Stomach (tissue), 19 donors: ENCODE measurements at places on chromosomes 3 and 15. TPM values are rescaled to one million over a fixed set of nuclear protein-coding genes. Genes with fewer than 3 reads are reported as not detected.

ROBO2 gene
- total RNA-seq = 0.45 TPM

GRCh38 chr3:176785171-176785570 is 412.1 kb downstream of the TBL1XR1 start:
- no peak for DNase-seq

DNA sequence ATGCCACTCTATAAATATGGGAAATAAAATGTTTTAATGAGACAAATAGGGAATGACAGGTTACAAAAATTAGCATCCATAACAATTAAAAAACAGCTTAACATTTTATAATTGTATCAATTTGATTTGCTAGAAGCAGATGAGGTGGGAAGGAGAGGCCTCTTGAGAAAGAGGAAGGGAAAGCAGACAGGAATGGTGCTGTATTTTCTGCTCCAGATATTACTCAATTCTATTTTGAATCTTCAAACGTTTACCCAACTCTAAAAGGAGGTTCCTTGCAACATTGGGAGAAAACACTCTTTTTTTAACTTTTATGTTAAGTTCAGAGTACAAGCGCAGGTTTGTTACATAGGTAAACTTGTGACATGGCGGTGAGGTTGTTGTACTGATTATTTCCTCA is 44.9 kb upstream of the ALDH1A3 start:
- DNase-seq = no peak

DNA sequence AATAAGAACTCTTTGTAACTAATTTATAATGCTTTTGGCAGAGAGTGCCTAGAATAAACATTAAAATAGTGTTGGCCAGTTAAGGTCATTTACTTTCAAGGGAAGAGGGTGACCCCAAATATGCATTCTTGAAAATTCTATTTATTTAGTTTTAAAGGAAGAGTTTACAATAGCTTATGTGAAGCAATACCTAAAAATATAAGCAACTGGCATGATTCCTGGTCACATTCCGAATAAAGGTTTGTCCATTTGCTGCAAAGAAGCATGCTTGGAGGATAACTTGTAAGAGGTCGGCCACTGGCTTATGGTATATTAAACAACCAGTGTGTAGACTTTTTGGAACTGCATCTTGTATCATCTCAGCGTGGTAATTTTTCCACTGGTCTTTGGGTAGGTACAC is 10.2 kb downstream of the MITF start:
- no peak for DNase-seq

SERPINI2 gene
- not detected for total RNA-seq

GRCh38 chr3:106276755-106277612 is 408.2 kb upstream of the CBLB start:
- DNase-seq = no peak

- no peak for DNase-seq
Measured at GRCh38 chr3:43000387-43000786, 21.3 kb downstream of the GASK1A start.

KLF15 gene
- total RNA-seq = 4.6 TPM

MAGI1 gene
- total RNA-seq = 146 TPM

DNA sequence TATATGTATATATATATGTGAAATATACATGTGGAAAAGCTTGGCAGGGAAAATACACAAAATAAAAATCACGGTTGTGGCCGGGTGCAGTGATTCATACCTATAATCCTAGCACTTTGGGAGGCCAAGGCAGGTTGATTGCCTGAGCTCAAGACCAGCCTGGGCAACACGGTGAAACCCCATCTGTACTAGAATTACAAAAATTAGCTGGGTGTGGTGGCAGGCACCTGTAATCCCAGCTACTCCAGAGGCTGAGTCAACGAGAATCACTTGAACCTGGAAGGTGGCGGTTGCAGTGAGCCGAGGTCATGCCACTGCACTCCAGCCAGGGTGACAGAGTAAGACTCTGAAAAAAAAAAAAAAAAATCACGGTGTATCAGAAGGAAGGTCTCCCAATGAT is 20.8 kb upstream of the ARHGEF3 start:
- DNase-seq = no peak

- DNase-seq = no peak
Measured at GRCh38 chr3:69392850-69393249, 7.0 kb upstream of the FRMD4B start.

CTXN2 gene
- 0.18 TPM for total RNA-seq

RYR3 gene
- total RNA-seq = 24.6 TPM

DNA sequence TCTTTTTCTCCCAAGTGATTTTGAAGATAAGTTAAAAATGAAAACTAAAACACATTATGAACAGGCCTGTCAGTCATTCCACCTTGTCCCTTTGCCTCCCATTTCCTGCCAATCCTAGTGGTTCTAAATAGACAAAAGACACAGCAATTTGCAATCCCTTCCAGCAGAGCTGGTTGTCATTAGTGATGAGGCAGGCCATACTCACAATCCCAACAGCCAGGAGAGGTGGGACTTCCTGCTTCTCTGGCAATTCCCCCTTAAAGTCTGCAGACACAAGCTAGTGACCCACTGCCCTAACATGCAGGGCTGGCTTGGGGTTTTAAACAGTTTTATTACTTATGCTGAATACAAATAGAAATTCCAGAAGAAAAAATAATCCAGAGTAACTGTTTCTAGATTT is 38.4 kb upstream of the RBP1 start:
- DNase-seq = no peak

DNA sequence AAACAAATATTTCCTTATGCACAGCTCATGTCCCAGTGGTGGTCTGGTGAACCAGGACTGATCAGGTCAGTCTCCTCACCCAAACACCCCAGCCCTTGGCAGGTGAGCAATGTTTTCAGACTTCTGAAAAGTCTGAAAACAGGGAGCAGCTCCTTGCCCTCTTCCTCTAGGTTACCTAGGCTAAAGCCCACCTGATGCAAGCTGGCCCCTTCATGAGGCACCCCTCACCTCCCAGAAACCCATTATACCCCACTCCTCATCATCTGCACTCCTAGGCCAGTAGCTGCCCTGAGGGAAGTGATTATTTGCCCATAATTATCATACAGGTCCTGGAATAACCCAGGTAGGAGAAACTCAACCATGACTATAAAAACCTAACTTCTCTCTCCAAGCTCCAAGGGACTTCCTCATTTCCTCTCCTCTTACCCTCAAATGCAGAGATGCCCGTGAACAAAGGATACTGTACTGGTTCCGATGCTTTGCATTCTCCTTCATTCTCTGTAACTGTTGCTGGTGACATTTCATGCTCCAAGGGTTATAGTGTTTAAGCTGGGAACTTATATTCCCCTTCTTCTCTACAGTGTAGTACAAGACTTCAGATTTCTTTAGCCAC is 5.2 kb upstream of the NCKIPSD start:
- no peak for DNase-seq

- DNase-seq = no peak
Measured at GRCh38 chr3:87996882-87997281, 61.9 kb downstream of the CGGBP1 start.

- DNase-seq = no peak
Measured at GRCh38 chr15:51503003-51503402, 119.6 kb downstream of the DMXL2 start.

BTLA gene
- 2.4 TPM for total RNA-seq

- no peak for DNase-seq
Measured at GRCh38 chr3:156678197-156678596, 3.8 kb downstream of the TIPARP start.

GRCh38 chr3:4850211-4850927 is 128.9 kb upstream of the BHLHE40 start:
- DNase-seq = no peak
